ENCODE measurements at places on chromosomes 3 and 15.

DNA sequence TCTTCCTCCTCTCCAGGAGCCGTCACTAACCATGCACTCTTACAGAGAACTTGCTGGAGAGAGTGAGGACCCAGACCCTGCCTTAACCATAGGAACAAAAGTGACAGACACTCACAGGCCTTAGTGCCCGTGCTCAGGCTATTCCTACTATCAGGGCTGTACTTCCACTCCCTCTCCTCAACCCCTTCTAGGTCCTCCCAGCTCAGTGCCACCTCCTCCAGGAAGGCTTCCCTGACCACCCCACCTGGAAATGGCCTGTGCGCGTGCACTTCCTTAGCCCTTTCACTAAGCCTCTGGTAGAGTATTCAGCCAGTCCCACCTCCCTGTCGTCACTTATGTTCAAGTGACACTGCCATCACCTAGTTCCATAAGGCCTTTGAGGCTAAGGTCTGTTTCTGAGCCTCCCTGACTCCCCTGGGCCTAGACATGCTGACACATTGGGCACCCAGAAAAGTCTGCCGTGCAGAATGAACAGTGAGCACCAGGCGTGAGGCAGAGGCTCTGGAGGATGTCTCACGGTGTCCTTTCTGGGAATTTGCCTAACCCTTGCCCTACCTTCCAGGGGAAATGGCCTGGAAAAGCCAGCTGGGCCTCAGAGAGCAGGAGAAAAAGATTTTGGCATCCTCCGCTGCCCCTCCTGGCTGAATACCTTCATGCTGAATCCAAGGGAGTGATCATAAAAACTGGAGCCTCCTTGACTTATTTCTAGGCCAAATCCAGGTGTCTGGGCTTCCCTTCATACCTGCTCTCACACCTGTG lies 108.6 kb upstream of the SMAD3 start:
- DNase-seq, result no peak

- DNase-seq, result no peak
Measured at GRCh38 chr3:43353923-43354670, 67.8 kb downstream of the SNRK start.

- no peak for DNase-seq
Measured at GRCh38 chr3:168405288-168405687, 309.6 kb upstream of the GOLIM4 start.

- DNase-seq, result no peak
Measured at GRCh38 chr3:43871627-43872245, 181.0 kb downstream of the ABHD5 start.

DNA sequence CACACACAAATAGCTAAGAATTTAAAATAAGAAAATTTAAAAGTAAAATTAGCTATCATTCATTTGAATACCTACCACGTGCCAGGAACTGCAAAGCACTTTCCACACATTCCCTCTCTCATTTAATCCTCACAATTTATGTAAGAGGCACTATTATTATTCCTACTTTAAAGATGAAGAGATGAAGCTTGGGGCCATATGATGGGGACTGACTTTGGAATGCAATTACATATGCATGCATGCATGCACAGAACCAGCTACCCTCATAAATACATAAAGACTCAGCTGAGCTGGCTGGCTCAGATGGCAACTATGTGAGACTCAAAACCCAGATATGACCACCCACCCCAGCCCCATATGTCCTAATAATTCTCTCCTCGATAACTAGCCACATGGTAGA lies 31.7 kb upstream of the THUMPD3 start:
- no peak for DNase-seq

GRCh38 chr3:17740721-17741141 lies 1.7 kb downstream of the TBC1D5 start:
- no peak for DNase-seq

DNA sequence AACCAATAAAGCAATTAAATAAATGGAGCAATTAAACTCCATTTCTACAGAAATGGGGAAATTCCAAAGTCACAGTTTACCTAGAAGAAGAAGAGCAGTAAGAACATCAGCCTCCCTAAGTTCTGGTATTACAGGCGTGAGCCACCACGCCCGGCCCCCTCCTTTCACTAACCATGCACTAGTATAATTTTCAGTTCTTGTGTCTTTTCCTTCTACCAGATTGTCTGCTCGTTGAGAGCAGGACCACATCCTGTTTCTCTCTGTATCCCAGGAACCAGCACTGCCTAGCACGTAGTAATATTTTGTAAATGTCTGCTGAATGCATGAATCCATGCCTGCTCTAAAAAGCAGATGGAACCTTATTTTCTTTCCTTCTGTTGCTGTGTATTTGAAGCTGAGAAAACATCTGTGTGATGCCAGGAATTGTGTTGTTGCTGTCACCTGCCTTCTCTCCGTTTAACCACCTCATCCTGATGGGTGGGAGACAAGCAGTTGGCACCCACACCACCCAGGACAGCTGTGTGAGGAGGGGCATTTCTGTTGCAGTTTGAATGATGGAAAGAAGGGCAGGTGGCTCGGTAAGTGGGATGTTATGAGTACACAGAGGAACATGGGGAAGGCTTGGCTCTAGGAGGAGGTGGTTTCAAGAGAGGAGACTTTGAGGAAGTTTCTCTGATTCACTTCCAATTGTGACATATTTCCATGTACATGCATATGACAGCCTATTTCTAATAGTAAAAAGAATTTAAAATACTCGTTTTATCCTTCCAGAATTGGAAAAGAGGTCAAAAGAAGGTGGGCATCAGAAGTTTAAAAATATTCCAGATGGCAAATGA lies 30.1 kb downstream of the PXYLP1 start:
- DNase-seq, result peak; percentile 31

DNA sequence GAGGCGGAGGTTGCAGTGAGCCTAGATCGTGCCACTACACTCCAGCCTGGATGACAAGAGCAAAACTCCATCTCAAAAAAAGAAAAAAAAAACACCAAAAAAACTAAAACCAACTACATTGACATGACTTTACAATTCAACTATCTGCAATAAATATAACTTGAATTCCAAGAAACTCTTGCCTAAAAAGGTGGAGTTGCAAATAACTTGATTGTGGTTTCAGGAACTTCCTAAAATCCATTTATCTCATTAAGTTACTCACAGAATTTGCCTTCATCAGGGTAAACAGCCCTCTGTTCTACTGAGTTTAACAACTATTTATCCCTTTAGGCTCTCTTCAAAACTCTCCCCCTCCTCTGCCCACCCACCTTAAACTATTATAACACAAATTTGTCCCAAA lies 2.7 kb upstream of the MAPK6 start:
- DNase-seq, result no peak

GRCh38 chr3:128399221-128399915 lies 67.3 kb downstream of the DNAJB8 start:
- DNase-seq, result no peak

DNA sequence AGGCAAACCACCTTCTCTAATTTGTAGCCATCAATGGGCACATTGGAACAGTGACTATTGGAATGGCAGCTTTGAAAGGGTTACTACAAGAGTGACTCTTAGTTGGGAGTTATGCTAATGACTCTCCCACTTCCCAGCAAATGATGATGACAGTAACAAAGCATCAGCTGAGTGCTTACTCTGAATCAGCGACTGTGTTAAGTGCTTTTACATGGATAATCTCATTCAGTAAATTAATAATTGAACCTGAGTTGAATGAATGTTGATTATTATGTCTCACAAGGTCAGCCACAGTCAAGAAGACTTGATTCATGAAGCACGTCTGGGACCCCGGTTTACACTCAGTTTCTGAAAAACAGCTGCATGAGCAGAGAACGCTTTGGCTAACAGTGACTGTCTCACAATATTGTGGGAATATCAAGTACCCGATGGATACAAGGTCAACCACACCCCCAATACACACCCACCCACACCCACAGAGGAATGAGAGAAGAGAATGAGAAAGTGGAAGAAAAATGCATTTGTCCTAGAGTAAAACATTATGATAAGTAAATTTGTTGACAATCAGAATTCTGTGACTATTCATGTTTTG lies 242.0 kb upstream of the FEZF2 start:
- DNase-seq, result no peak

- no peak for DNase-seq
Measured at GRCh38 chr3:49602049-49602554, 47.8 kb downstream of the BSN start.

GRCh38 chr3:184873141-184873540 lies 61.2 kb downstream of the VPS8 start:
- no peak for DNase-seq

DNA sequence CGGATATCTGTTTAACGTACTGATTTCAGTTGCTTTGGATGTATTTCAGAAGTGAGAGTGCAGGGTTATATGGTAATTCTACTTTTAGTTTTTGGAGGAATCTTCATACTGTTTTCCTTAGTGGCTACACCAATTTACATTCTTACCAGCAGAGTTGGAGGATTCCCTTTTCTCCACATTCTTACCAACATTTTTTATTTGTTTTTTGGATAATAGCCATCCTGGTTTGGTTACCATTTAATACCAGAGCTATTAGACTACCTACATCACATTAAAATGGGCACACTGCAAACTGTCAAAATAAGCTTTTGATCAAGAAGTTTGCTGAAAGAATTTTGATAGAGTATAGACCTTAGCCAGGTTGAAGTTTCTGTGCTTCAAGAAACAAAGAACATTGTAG lies 217.2 kb upstream of the CFAP20DC start:
- DNase-seq, result no peak

GRCh38 chr3:168267179-168267578 lies 171.5 kb upstream of the GOLIM4 start:
- DNase-seq, result no peak

DNA sequence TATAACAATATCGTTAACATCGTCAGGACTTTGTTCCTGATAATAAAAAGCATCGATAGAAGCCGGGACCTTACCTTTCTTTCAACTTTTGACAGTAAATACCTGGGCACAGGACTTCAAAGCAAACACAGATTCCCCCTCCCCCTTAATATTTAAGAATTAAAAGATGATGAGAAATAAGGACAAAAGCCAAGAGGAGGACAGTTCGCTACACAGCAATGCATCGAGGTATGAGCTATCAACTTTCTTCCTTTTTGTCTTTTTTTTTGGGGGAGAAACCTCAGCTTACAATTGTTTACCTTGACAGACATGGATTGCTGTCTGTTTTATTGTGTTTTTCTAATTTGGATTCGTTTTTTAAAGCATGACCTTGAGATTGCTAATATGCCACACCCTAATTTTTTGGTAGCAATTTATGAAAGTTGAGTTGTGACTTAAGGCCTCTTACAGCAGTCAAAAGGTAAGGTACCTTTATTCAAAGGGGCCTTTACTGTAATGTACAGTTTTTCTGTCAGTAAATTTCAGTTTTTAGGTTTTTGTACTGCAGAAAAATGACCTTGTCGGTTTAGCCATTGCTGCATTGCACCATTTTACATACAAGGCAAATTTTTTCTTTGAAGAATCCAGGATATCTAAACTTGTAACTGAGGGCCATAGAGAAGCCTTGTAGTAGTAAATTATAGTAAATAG lies 1.1 kb downstream of the CHD2 start:
- DNase-seq, result no peak

DNA sequence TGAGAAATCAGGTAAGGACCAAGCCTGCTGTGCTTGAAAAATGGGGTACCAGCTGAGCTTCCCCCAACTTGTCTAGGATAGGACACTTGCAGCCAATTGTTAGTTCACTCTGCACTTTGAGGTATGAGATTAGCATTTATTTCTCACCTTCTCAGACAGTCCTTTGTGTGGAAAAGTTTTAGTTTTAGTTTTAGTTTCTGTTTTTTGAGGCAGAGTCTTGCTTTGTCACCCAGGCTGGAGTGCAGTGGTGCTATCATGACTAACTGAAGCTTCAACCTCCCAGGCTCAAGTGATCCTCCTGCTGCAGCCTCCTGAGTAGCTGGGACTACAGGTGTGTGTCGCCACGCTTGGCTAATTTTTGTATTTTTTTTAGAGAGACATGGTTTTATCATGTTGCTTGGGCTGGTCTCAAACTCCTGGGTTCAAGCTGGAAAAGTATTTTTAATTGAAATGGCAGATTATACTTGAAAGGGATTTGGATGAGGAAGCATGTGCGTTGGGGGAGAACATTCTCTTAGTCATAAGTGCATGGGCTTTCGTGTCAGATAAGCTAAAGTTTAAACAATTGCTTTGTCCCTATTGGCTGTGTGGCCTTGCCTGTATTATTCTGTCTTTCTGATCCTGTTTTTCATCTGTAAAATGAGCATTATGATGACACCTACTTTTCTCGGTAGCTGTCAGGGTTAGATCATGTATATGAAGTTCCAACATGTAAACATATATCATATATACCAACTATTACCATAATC lies 25.2 kb upstream of the CCK start:
- DNase-seq, result peak; percentile 13

DNA sequence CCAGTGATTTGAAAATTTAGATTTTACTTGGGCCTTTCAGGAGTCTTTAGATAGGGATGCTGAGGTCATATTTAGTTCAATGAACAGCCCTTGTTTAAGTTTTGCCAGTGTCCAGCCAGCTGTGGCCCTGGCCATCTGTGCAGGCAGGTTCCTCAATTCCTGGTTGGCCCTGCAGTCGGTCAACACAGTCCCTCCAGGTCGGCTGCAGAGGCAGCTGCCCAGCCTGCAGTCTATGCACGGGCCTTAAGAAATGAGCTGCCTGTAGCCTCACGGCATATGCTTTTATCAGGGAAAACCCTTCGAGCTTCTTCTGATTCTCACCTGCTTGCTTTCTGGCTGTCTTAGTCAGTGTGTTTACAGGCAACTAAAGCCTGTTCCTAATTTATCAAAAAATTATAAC lies 199.2 kb upstream of the TPM1 start:
- DNase-seq, result no peak

- DNase-seq, result no peak
Measured at GRCh38 chr3:71070497-71071463, 512.7 kb downstream of the FOXP1 start.

GRCh38 chr15:46014532-46014931 lies 379.7 kb downstream of the SQOR start:
- DNase-seq, result no peak

DNA sequence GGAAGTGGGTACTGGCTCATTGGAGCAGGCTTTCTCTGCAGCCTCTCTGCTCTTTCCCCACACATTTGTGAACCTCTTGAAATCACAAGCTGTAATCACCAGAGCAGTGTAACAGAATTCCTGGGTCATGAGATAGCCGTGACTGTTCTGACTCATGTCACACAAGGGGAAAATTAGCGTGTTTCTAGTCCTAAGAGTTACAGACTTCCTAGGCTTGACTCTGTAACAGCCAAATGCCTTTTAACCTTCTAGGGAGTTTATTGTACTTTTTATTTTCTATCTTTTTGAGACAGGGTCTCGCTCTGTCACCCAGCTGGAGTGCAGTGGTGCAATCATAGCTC lies 54.7 kb upstream of the TRAK1 start:
- no peak for DNase-seq

DNA sequence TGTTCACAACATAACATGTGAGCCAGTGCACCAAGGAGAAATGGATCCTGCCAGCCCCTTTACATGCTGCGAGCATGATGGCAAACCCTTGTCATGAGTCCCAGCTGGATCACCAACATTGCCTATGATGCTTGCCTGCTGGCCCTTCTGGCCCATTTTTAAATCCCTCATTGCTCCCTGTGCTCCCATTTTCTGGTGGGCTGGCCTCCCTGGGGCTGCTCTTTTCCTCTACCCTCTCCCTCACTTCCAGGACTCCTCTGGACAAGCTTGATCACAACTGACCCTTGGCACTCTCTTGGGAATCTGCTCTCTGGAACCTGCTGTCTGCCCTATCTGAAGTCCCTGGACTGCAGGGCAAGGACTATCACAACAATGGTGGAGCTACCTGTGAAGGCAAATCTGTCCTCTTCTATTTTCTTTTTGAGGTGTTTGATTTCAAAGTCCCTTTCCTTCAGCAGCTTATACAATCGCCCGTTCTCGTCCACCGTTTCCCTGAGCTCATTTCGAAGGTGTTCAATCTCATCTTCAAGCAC lies 16.3 kb downstream of the CCDC13 start:
- DNase-seq, result no peak

- no peak for DNase-seq
Measured at GRCh38 chr15:80489030-80489594, 84.9 kb downstream of the ARNT2 start.

All from activated CD4-positive, alpha-beta T cell treated with anti-CD3 and anti-CD28 coated beads for 48 hours (primary cell).